NCI-H460 (cell line): ENCODE measurements at places on chromosomes 7 and 10.

GRCh38 chr10:3172081-3172445 is 519 bp downstream of the PITRM1 start:
- peak; percentile 54 for DNase-seq

DNA sequence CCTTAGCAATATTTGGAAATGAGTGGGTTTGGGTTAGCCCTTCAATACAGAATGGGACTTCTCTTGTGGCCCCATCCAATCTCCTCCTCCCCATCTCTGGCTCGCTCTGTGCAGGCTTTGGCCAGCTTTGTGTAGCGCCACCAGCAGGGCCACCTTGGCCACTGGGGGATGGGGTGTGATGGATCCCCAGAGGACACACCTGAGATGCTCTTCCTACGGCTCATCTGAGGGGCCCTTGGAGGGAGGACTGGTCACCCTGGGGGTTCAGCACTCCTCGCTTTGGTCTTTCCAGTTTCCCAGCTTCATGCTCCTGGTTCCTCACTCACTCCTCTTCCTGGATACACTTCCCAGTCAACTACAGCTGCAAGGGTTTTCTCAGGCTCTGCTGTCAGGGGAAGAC is 15.3 kb upstream of the C10orf90 start:
- no peak for DNase-seq

- DNase-seq = no peak
Observed at GRCh38 chr10:70589762-70590654, 12.5 kb downstream of the PRF1 start.

GRCh38 chr10:91550021-91550420 is 82.8 kb downstream of the PPP1R3C start:
- no peak for DNase-seq

- no peak for DNase-seq
Observed at GRCh38 chr10:42985436-42986316, 91.2 kb upstream of the RET start.
